ENCODE measurements at places on chromosomes 7 and 10. TPM values are rescaled to one million over a fixed set of nuclear protein-coding genes. Genes with fewer than 3 reads are reported as not detected.

DNA sequence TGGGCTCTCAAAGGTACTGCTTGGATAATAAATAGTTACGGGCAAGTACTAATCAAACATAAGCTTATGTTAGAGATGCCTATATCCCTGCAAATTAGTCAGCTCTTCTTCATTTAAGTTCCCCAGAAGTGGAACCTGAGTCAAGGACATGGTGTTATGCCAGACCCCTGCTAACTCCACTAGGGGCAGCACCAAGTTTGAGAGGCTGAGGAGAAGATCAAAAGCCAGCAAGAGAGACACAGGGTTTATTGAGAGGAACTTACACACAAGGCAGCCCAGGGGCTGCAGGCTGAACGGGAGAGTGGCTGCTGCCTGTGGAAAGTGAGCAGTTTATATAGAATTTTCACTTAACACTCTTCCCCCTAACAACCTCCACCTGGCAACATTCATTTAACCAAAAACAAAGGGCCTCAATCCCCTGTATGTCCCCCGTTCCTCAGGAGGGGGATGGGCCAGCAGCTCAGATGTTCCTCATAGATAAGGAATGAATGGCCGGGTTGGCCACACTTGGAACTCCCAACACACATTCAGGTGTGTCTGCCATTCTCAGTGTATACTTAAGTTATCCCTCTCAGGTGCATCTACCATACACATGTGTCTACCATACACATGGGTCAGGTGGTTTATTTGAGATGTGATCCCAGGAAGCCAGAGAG, 62.6 kb upstream of the GHITM start:
- no peak for DNase-seq

GRCh38 chr10:29630205-29631048, 4.3 kb downstream of the SVIL start:
- no peak for DNase-seq

DNA sequence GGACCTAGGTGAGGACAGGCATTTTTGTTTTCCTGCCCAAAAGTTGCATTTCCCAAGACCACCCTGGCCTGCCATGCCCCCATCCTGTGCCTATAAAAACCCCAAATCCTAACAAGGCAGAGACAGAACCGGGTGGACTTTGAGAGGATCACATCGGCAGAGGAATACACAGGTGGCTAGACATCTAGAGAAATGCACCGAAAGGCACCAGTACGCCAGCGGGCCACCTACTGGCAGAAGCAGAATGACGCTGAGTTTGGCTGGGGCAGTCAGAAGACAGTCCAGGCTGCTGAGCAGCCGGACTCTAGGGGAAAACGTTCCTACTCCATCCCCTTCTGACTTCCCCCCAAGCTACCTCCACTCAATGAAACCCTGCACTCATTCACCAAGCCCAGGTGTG, 2.8 kb downstream of the AKR1C4 start:
- no peak for DNase-seq

GRCh38 chr10:35340975-35341374, 4.7 kb downstream of the CCNY start:
- DNase-seq = no peak

DNA sequence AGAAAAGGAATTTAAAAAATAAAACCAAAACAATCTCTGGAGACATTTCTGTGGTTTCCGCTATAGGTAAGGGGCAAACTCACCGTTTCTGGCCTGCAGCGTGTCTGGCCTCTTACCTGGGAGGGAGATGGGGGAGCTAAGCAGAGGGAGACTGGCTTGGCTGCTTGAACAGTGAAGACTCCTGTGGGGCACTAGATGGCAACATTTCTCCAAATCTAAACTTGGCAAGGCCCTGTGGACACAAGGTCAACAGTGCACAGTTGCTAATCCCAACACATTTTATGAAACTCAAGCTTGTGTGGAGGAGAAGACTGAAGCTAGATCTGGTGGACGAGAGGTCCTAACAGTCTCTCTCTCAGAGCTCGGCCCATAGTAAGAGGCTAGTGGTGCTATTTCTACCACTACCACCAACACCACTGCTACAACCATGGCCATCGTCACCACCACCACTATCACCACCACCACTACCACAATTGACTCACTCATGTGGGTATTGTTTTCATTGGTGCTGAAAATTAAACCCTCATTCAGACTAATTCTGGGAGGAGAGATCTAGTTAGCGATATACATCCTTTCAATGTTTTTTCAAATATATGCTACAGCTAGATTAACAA, 28.4 kb upstream of the CDHR3 start:
- no peak for DNase-seq

GRCh38 chr10:48947690-48948469, 8.2 kb upstream of the LRRC18 start:
- DNase-seq = no peak

DNA sequence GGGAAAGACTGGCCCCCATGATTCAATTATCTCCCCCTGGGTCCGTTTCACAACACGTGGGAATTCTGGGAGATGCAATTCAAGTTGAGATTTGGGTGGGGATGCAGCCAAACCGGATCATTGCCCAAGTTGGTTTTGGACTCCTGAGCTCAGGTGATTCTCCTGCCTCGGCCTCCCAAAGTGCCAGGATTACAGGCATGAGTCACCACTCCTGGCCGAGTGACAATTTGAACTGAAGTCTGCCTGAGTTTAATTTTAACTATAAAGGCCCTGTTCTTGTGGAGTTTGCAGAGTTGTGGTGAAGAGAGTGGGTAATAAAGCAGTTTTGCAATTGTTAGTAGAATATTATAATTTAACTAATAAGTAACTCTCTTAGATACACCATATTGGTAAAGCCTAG, 78.3 kb downstream of the GALNT17 start:
- no peak for DNase-seq

GRCh38 chr10:131675104-131675503, 225.7 kb upstream of the PPP2R2D start:
- no peak for DNase-seq

- no peak for DNase-seq
Observed at GRCh38 chr7:157687845-157688532, 351.2 kb downstream of the DNAJB6 start.

DNA sequence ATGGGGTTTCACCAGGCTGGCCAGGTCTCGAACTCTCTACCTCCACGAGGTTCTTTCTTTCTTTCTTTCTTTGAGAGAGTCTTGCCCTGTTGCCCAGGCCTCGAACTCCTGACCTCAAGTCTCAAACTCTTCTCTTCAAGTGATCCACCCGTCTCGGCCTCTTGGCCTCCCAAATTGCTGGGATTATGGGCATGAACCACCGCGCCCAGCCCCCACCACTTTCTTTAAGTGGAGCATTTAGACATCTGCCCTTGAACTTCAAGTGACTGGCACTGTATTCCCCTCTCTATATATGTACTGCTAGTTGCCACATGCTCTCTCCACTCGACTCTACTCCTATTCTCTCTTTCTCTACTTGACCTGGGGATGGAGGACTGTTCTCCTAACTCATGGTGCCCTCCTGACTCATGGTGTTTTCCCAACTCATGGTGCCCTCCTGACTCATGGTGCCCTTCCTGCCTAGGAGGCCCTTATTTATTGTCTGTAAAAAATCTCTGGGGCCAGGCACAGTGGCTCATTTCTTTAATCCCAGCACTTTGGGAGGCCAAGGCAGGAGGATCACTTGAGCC, 19.3 kb upstream of the ACHE start:
- DNase-seq = no peak

GRCh38 chr7:51066405-51066882, 250.2 kb downstream of the COBL start:
- no peak for DNase-seq

DNA sequence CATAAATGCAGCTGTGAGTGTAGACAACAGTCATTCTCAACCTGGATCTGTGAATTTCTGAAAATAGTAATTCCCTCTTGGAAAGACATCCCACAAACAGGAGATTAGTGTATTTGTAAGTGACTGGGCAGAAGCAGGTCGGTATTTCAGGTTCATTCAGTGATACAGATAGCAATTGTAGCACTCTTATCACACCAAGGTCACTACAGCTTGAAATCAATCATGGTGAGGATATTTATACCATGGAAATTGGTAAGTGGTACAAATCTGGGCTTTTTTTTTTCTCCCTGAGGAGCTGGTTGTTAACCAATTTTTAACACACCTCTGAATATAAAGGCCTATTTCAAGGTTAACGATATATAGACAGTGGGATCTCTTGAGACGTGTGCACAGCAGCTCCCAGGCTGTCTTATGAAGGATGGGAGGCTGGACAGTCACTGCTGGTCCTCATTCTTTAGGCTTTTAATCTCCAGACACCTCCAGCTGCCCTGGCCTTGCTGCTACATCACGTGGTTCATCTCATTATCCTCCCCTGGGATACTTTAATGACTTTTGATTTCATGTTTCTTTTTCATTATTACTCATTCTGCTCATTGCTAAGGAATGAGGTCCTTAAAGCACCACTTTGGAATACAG, 87.1 kb downstream of the ITGA8 start:
- no peak for DNase-seq

GRCh38 chr10:26863351-26864076, 2.8 kb upstream of the ABI1 start:
- no peak for DNase-seq

DNA sequence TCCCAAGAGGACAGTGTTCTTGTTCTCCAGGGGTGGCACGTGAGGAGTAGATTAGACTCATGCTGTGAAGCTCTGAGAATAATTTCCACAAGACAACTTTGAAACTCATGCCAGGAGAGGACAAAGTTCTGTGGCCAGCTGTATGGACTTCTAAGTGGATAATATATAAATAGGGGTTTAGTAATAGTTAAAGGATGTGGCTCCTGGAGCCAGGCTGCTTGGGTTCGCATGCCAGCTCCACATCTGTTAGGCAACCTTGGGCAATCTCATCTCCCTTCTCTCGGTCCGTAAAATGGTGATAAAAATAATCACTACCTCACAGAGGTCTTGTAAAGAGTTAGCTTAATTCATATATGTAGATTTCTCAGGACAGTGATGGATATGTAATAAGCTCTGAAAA, 35.8 kb downstream of the ACSL5 start:
- DNase-seq = no peak

Gene FLNC
- 646 TPM for total RNA-seq

GRCh38 chr10:71969929-71970328, 5.7 kb downstream of the CHST3 start:
- DNase-seq = no peak

DNA sequence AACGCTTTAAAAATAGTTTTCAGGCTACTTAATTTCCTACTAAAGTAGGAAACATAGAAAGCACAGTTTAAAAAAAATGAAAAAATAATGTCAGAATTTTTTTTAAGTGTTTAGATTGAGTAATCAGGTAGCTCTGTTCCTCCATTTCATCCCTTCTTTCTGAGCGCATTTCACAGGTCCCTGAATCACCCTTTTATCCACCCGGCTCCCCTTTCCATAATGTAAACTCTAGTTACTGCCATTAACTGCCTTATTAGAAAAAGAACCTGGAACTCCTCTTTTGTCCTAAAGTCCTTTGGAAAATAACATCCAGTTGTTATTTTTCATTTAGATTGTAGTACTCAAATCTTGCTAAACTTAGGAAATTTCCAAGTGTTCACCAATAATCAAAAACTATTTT, 5.8 kb downstream of the KCND2 start:
- DNase-seq = no peak

- DNase-seq = no peak
Observed at GRCh38 chr10:119131512-119132240, 27.8 kb downstream of the DENND10 start.

DNA sequence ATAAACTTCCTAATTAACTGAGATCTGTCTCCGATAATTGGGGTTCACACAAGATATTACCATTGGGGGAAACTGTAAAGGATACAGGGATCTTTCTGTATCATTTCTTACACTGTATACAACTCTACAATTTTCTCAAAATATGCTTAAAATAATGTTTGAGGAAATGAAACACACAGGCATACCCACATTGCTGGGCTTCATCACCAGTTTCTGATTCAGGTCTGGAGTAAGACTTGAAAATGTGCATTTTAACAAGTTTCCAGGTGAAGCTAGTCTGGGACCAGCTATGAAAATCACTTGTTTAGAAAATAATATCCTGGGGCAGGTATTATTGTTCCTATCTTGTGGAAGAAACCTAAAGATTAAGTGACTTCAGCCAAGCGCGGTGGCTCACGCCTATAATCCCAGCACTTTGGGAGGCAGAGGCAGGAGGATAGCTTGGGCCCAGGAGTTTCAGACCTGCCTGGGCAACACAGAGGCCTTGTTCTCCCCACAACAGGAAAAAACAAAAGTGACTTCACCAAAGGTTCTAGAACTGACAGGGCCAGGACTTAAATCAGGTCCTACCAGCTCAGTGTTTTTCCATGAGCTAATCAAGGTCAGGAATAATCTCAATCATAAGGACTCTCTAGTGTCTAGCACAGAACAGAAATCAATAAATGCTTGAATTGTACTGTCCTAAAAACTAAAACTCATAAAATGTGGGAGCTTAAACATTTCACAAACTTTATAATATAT, 12.6 kb downstream of the TOMM7 start:
- no peak for DNase-seq

- peak; percentile 87 for DNase-seq
Observed at GRCh38 chr10:116742367-116743265, at the start of gene HSPA12A. Gene HSPA12A, minus strand, starts transcription at chr10:116742566. Its CDS starts 97 bp downstream, at chr10:116742469.

DNA sequence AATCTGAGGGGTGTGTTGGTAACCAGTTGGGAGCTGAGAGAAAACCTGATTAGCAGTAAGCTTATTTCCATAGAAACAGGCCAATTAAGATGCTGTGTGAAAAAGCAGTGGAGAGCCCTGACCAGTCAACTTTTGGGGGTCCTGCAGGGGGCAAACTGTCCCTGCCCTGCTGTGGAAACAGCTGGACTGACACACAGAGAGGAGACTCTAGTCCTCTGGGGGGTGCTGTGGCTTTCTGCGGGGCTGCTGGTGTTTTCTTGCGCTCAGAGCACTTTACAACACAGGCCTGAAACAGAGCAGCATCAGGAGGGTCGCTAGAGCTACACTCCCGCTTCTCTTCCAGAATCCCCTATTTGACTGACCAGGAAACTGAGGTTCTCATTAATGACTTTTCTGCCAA, 546.9 kb upstream of the GALNT17 start:
- DNase-seq = no peak

Gene ELFN1
- 6.5 TPM for total RNA-seq

Gene OR13A1
- not detected for total RNA-seq

Gene EGR2
- 5.9 TPM for total RNA-seq

Gene C10orf62
- 0.67 TPM for total RNA-seq

GRCh38 chr10:73032536-73032935, 64.1 kb downstream of the P4HA1 start:
- DNase-seq = no peak

- DNase-seq = no peak
Observed at GRCh38 chr7:114048386-114049235, 129.8 kb upstream of the PPP1R3A start.

DNA sequence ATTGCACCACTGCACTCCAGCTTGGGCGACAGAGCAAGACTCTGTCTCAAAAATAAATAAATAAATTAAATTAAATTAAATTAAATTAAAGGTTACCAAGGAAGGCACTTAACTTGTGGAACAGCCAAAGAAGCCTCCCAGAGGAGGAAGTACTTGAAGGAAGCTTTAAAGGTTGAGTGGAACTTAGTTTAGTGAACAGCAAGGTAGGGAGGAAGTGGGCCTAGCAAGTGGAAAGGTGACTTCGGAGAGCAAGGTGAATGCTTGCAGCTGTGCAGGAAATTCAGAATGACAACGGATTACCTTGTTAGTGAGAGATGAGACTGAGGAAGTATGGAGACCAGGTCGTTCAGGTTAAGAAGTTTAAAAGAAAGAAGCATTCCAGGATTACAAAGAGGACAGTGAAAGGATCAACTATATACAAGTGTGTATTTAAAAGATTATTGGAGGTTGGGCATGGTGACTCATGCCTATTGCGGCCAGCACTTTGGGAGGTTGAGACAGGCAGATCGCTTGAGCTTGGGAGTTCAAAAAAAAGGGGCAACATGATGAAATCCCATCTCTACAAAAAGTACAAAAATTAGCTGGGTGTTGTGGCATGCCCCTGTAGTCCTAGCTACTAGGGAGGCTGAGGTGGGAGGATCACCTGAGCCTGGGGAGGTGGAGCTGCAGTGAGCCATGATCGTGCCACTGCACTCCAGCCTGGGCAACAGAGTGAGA, 12.8 kb upstream of the RPEL1 start:
- DNase-seq = no peak
